Adrenal gland (tissue), 19 donors: ENCODE measurements at places on chromosomes 1 and 21.

- no peak for DNase-seq
Observed at GRCh38 chr1:204524986-204525385, 8.8 kb downstream of the MDM4 start.

DNA sequence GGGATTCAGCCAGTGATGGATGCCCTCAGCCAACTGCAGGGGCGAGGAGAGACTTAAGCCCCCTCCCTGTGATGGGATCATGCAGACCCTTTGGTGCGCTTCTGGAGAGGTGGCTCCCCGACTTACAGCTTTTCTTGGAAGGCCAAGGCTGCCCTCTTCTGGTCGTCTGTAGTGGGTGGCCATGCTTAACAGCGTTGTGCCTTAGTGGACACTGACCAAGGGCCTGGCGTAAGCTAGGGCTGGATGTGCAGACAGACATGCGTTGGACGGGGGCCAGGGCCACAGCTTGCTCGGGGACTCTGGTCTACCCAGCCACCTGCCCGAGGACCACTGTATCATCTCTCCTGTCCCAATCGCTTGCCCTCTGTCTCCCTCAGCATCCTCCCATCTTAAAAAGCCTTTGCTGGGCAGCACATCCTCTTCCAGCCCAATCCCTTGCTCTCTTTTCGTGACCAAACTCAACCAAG is 5.5 kb downstream of the AZIN2 start:
- DNase-seq = peak; percentile 79

GRCh38 chr1:90143591-90143990 is 148.7 kb downstream of the ZNF326 start:
- DNase-seq = no peak

DNA sequence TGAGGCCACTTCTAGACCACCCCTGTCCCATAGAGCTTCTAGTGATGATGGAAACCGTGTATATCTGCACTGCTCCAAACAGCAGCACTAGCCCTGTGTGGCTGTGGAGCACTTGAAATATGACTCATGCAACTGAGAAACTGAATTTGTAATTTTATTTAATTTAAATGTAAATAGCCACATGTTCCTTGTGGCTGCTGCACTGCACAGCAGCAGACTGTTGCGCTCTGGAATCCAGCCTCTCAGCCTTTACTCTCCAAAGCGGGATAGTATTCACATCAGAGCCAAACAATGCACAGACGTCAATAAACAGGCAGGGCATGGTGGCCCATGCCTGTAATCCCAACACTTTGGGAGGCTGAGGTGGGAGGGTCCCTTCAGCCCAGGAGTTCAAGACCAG is 12.0 kb downstream of the CAPN2 start:
- DNase-seq = no peak

DNA sequence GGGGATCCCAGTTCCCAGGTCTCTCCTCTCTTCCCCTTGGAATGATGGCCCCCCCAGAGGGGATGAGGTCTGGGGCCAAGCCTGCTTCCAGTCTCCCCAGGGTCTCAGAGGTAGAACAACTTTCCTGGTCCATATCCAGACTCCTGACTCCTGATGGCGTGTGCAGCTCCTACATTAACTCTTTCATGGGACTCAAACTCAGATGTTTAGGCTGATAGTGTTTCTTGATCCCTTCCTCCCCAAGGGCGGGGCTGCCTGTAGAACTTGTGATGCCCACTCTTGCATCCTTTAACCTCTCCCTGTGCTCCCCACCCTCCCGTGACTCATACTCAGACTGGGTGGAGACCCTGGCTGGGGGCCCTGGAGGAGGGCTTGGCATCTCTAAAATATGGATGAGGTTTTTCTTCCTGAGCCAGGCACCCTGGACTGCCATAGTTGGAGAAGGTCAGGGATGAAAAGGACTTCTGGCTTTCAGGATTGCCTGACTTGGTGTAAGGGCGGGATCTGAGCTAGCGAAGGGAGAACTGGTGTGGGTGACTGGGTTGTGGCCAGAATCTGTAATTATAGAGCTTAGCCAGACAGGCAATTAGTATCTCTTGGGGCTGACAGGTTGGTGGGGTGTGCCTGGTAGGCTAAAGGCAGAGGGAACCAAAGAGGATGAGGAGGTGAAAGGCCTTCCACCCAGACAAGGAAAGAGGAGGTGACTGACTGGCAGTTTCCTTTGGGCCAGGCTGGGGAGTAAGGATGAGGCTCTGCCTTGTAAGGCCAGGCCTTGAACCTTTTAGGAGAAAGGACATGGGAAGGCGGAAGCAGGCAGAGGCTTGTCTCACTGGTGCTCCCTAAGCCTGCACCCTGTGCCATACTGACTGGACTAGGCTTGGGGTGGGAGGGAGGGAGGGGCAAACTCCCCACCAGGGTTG is 1.5 kb downstream of the ATP8B2 start:
- no peak for DNase-seq

DNA sequence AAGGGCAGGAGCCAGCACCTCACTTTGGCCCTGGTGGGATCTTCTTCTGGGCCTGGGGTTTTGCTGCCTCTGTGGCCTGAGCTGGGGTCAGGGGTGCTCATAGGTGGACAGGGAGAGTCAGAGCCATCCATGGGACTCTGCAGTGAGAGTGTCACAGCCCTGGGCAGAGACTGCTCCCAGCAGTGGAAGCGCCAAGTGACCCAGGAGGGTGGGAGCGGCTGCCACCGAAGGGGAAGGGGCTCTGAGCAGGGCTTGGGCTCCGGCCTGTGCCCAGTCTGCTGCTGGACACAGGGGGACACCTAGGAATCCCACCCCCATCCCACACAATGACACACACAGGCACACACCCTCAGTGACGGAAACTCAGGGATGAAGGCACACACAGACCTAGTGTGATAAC is 368 bp downstream of the CLCNKB start:
- DNase-seq = no peak

GRCh38 chr1:239993366-239993765 is 98.3 kb upstream of the FMN2 start:
- no peak for DNase-seq
